ENCODE measurements at places on chromosomes 6 and 20.

DNA sequence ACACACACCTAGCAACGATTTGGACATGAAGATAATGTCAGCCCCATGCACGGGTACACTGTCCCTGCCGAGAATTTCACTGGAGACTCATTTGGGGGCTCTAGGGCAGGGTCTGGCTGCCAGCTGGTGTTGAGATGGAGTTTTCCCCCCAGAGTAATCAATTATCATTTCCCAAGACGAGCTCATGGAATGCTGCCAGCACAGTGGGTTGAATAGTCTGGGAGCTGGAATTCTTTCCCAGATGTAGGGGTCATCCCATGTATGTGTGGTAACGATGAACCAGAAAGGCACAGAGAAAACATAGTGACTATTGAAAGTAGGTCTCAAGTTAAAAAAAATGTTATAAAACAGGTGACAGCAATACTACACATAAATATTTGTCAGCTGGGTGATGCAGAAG is 579.9 kb downstream of the MAFB start:
- no peak for DNase-seq

GRCh38 chr20:43191143-43191542 is 1.4 kb upstream of the PTPRT start:
- no peak for DNase-seq

- DNase-seq = no peak
These were observed 4.3 kb downstream of the HMGN3 start for GRCh38 chr6:79230149-79230548.

- DNase-seq = no peak
These were observed 16.5 kb downstream of the RALGAPB start for GRCh38 chr20:38489181-38489580.

DNA sequence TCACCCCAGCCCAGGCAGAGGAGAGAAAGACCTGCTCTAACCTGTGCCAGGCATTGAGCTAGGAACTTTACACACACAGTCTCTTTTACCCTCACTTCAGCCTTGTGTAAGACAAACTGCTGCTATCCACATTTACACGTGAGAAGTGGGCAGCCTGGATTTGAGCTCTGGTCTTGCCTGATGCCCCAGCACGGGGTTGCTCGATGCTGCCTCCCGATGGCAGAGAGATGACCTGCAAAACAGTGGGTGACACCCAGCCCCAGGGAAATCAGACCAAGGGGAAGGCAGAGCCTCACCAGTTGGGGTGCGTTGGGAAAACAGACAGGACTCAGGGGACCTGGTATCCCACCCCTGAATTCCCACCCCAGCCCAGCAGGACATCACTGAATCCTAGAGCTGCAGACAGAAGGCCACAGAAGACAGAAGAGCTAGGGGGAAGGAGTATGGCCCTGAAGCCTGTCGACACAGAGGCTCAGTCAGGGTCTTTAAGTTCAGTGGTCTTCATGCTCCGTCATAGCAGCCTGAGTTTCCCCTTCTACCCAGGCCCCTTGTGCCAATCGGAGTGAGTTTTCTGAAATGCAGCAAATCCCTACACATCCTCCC is 990 bp downstream of the BPI start:
- no peak for DNase-seq

GRCh38 chr20:61346996-61347395 is 94.9 kb downstream of the CDH4 start:
- DNase-seq = no peak

GRCh38 chr6:11414176-11414963 is 123.2 kb upstream of the TMEM170B start:
- DNase-seq = no peak

DNA sequence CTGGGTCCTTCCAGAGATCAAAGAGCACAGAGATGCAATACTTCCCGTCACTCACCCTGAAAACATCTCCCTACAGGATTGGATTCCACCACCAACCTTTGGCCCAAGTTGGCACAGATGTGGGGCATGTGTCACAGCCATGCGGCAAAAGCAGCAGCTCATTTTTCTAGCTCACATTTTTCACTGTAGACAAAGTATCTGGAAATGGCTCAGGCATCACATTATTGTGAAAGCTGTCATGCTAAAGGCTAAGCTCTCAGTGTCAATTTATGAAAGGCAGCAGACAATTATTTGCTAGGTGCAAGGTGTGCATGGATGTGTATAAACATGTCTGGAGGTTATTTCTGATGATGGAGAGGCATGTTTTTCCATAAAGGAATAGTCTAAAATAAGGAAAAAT is 248.8 kb upstream of the PRND start:
- DNase-seq = no peak

GRCh38 chr20:56986931-56987720 is 279.3 kb downstream of the BMP7 start:
- DNase-seq = no peak

- no peak for DNase-seq
These were observed 29.1 kb downstream of the PLCG1 start for GRCh38 chr20:41166201-41167117.

GRCh38 chr6:83868639-83869038 is 9.2 kb downstream of the CYB5R4 start:
- no peak for DNase-seq

- DNase-seq = no peak
These were observed 2.7 kb downstream of the ITCH start for GRCh38 chr20:34365765-34366213.

DNA sequence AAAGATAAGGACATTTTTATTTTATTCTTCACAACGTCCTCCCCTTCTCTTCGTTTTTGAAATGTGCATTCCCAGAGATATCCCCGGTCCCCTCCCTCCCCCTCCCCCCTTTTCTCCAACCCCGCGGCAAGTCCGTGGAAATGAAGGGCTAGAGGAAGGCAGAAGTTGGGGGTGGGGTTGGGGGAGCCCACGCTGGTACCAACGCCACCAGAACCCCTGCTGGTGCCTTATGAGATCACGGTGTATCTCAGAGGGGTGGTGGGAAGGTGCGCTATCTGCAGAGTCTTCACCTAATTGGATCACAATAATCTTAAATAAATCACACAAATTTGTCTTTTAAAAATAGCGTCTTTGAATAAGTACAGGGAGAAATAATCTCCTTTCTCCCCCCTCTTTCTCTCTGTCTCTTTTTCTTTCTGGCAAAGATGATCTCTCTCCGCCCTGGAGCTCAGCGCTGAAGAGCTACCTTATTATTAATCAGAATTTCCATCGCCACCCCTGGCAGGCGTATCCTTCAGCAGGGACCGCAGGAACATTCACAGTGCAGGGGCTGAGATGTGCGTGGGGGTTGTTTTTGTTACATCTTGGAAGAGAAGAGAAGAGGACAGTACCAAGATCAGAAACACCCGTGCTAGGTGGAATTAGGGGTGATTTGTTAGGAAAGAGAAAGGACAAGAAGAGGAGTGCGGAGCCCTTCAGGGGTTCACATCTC is 915 bp downstream of the CLVS2 start:
- no peak for DNase-seq

DNA sequence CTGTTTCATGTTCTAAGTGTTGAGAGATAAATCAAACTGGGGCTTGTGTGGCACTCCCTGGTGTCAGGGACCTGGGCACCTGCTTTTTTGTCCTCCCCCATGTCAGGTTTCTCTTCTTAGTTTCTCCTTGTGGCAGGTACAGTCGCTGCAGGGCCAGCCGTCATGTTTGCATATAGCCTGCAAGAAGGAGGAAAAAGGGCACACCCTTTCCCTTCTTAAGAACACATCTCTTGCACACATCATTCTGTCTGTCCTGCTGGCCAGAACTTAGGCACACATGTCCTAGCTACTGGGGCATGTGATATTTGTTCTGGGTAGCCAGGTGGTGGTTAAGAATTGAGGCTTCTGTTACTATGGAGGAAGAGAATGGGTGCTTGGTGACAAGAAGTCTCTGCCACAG is 27.9 kb downstream of the CDC5L start:
- no peak for DNase-seq

- no peak for DNase-seq
These were observed 56.0 kb downstream of the DAAM2 start for GRCh38 chr6:39848171-39848570.

GRCh38 chr6:168169624-168170023 is 90.6 kb upstream of the FRMD1 start:
- no peak for DNase-seq

DNA sequence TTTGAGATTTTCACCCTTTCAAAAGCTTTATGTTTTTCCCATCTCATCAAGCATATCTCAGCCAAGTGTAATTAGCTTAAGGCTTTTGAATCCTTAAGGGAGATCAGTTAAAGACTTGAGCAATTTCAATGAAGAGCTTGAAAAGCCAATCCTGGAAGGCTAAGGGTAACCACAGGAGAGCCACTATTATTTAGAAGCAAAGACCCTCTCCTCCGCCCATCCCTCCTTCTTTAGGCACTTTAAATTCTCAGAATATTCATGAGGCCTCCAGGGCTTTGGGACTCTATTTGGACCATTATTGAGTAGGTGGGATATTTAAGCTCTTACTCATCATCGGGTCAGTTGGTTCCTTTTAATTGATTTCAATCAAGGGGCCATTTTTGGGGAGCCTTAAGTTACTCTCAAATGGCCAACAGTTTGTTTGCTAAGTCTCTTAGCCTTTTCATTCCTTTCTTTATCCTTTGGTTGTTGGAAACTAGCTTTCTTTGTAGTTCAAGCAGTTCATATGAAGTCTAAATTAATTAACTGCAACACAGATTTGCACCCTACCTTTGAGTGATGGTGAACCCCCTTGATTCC is 567.2 kb downstream of the KIF16B start:
- DNase-seq = no peak

DNA sequence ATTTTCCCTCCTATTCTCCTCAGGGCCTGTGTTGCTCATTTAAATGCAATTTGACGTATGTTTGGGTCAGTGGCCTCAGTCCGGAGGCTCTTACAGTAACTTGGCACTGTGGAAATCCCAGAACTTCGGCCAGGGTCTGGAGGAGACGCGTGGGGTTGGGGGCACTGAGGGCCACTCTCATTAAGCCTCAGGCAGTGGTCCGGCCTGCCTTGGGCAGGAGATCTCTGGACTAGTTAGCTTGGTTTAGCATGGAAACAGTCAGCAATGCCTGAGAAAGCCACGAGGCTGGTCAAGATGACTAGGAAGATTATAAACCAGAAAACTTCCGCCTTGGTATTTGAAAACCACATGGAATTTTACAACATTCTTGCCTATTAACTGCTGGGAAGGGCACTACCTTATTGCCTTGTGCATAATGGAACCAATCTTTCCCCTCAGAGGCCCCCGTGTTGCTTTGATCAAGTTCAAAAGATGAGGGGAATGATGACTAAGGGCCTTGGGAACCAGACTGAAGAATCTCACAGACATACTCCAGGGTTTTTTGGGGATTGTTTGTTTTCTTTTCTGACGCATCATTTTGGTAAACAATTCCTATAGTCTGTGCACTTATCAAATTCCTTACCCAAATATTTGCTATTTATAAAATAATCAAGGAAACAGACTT is 206.0 kb upstream of the PREP start:
- DNase-seq = no peak

DNA sequence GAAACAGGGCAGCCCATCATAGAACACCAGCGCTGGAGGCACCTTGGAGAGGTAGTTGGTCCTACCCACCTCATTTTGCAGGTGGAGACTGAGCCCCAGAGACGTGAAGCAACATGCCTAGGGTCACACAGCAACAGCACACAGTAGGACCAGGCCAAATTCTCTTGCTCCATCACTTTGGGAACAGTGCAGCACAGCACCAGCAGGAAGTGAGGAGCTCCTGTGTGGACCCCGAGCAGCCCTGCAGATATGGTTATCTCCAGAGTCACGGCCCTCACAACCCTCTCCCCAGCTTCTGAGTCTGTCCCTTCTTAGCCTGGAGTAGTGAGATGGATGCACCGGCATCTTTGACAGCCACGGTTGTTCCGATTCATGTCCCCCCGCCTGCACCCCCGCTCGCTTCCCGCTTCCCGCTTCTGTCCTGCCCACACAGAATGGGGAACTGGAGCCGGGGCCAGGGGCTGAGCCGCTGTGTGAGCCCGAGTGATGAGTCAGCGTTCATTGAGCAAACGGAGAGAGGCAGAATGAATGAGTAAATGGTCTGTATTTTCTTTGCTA is 72.6 kb upstream of the DUSP22 start:
- no peak for DNase-seq

GRCh38 chr6:3873051-3873450 is 23.9 kb downstream of the FAM50B start:
- no peak for DNase-seq

DNA sequence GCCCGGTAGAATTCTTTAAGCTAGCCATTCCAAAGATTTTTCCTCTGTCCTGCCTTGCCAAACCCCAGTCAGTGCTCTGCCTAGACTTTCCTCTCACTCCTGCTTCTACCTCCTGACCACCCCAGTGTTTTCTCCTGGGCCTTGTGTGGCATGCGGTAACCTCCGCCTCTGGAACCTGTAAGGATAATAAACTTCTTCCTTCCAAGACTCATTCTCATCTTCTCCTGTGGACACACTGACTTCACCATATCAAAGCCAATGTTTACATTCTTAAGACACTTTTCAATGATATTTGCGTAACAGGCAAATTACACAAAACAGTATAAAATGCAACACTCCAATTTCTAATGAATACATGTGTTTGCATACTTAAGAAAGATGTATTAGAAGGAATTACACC is 354.6 kb downstream of the RNF144B start:
- no peak for DNase-seq

DNA sequence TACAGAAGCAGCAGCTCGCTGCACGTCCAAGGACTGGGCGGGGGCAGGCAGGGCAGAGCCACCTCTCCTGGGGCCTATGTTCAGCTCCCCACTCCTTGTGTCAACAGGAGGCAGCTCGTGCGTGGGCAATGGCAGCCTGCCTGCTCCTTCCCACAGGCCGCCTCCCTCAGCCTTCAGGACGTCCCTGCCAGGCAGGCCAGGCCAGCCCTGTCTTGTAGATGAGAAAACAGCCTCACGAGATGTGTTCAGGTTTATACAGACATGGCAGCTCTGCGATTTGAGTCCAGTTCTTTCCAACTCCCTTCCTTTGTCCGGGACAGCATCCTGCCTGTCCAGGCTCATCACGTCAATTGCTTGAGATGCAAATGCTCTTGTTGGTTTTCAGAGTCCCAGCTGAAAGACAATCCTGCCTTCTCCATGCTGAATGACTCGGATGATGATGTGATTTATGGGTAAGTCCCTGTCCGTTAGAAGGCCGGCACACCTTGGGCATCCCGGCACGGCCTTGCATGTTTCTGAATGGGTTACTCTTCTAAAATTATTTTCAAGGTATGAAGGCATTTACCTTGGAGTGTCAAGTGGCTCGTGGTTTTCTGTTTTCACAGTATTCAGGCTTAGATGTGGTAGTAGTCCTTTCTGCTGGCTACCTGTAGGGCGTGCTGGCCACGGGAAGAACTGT is 13.5 kb downstream of the DYNLT1 start:
- no peak for DNase-seq

DNA sequence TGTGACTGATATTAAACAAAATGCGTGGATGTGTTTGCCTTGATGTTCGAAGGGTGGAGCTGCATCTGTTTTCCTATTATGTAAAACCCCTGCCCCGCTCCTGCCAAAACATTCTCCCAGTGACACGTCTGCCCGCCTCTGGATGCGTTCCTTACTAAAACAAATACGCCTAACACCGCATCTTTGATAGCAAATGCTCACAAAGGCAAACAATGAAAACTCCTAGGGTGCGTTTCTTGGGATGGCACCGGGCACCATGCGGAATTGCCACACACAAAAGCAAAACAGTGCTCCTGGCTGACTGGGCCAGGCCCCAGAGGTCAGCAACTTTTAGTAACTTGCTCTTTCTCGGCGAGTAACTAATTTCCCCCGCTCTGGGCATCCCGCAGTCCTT is 9.0 kb upstream of the FOXC1 start:
- DNase-seq = no peak
